ENCODE measurements at places on chromosomes 7 and 10.
A peak's percentile ranks its signal among the peaks of the same experiment; 100 is the strongest.

- no peak for DNase-seq
These were observed 40.9 kb downstream of the ARL5B start for GRCh38 chr10:18699849-18700840.

GRCh38 chr10:101014230-101014884 lies 14.7 kb downstream of the LZTS2 start:
- peak; percentile 78 for DNase-seq

DNA sequence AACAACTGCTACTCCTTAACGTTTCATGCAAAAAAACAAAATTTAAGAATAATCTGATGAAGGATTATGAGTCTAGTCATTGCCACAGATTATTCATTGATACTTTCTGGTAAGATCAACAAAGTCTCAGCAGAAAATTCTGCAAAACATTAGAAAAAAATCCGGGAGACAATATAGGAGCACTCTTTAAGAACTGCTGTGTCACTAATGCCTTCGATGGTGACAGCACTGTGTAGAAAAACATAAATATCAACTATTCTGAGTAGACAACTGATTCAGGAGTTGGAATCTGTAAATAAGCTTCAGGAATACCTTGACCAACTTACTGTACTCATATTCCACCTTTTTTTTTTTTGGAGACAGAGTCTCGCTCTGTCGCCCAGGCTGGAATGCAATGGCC lies 69.0 kb downstream of the CYTH3 start:
- DNase-seq: no peak

DNA sequence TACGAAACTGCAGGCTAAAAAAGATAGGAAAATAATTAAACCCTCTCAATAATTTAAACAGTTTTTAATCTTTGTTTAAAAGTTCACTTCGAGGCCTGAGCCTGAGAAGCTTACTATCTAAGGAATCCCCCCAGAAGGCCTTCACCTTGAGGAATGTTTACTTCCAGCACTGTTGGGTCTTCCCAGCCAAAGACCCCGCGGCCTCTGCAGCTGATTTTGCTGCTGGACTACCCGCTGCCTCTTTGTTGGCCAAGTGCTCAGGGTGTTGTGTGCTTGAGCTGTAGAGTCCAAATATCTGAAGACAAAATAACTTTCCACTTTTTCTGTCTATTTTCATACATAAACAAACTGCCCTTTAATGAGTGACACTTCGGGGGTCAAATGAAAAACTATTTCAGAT lies 292.7 kb downstream of the GLRX3 start:
- DNase-seq: no peak

DNA sequence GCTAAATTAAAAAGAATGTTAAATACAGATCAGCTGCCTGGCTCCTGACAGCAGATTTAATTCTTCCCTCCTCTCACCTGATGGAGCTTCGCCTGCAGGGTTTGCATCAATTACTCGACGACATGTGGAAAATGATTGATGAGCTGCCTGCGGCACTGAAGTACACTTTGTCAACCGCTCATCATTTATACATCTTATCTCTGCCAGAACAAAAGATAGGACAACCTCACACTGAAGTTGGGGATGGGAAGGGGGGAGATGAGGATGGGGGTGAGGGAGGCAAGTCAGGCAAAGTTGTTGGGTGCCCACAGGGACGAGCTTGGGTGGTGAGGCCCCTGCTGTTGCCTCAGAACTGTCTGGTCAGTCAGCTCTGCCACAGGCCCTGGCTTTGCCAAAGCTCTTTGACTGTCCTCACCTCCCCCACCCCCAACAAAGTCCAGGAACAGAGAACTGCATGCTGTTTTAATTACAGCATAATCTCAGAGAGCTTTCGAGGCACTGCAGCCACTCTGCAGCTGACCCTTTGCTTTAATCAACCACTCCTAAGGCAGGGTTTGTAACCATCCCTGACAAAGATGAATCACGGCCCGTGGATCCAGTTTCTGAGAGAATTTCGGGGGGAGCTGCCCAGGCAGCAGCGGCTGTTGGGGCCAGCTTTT lies 702.3 kb downstream of the LRMDA start:
- no peak for DNase-seq

GRCh38 chr10:19967981-19968380 lies 151.7 kb downstream of the PLXDC2 start:
- DNase-seq: no peak

GRCh38 chr7:29408841-29409243 lies 154.8 kb upstream of the PRR15 start:
- DNase-seq: peak; percentile 94

- DNase-seq: peak; percentile 34
These were observed 63.8 kb downstream of the GRB10 start for GRCh38 chr7:50718876-50719275.

DNA sequence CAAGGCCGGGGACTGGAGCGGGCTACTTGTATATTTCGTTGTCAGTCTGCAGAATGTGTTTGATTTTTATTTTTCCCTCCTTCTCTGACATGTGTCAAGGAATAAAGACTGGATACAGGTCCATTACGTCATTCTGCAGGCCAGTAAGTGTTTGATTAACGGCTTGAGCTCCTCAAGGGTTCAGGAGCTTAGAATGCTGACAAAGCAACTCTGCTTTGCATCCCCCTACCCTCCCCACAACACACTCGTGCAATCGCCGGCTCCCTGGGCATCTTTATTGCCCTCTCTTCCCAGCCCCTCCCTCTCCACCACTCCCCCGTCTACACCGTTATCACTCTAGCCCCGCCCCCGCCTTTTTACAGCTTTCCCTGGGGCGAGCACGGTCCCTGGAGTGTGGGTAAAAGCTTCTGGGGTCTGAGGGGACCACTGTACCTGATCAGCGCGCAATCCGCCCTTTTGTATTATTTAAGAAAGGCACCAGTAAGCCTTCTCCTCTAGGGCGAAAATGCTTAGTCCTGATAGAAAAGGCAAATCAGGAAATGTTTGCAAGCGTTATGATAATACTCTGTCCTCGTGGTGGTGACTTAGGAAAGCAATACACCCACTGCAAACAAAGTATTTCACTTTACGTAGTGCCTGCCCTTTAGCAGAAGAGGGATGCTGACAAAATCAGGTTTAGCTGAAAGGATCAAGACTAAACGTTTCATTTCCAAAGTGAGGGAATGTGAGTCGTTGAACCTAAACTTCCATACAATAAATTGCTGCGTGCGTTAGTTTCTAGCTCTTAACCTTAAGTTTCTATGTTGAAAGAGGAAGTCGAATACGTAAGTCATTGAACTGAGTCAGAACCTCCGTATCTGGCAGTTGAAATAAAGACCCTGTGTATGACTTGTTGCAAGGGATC lies 1.4 kb upstream of the CREB5 start:
- peak; percentile 37 for DNase-seq

GRCh38 chr10:110488940-110489339 lies 8.8 kb upstream of the DUSP5 start:
- no peak for DNase-seq

DNA sequence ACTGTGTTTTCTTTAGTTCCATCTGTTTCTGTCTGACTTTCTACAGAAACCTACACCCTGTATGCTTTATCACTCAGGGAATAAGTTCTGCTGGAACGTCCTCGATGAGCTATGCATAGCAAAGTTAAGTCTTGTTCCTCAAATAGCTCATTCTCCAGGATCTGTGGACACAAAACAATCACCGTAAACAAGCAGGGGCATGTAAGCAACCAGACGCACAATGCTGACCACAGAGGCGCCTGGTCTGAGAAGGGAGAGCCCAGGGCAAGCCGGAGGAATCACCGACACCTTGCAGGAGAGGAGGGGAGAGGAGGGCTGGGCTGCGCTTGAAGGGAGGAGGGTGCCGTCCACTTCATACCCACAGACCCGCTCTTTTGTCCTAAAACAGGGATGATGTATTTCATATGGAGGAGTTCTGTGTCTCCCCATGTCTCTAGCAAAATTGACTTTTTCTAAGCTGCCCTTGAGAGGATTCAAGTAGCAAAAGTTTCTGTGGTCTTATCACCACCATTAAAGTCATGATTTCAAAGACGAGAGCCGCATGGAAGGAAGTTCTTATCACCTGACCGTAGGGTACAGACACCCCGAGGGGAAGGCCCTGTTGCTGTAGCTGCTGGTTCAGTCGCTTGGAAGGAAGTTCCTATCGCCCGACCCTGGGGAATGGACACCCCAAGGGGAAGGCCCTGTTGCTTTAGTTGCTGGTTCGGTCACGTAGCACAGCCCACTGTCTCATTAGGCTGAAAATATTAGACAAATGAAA lies 14.3 kb downstream of the CALML3 start:
- no peak for DNase-seq

- DNase-seq: no peak
These were observed 74.9 kb downstream of the HDAC9 start for GRCh38 chr7:18570441-18570840.
